ENCODE measurements at places on chromosomes 13 and 19.

DNA sequence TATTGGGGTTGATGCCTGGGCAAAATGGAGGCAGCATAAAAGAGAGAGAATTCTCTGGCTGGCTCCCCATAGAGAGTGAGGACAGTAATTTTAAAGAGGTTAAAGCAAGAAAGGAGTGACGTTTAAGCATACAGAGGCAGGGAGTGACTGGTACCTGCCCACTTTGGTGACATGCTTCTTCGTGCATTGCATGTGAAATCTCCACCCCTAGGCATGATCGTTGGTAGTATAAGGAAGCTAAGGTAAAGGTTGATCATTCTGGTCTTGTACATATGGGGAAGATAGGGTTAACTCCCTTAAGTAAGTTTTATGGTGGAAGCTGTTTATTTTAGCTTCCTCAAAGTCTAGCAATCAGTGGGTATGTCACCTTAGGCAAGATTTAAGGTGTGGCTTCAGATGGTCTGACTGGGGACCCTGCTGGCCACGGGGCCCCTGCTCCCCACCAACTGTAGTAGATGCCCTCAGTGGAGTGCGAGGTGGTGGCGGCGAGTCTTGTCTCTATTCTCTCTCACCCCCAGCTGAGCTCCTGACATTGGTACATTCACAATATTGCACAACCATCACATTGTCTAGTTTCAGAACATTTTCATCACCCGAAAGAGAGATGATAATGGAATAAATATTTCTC, 797.5 kb upstream of the SPRY2 start:
- no peak for DNase-seq

DNA sequence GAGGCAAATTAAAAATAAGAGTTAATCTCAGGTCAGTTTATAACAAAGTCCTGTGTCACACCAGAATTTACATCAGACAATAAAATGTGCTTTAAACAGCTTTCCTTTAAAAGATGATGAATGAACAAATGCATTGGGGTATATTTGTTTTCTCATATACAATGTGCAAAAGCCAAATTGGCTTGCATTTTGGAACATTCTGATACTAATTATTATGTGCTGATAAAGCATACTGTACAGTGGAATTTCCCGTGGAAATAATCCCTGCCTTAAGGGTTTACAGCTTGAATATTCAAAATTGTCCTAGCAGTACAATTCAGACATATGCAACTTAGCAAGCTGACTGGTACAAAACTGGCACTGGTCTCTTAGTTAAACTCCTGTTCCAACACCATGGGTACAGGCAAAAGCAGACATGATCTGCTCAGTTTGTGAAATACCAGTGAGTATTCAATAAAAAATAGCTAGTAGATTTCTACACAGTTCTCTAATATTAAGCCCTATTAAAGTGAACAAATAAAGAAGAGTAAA, 373.4 kb downstream of the SLITRK1 start:
- no peak for DNase-seq

GRCh38 chr13:105016266-105016665, 1519.2 kb downstream of the EFNB2 start:
- no peak for DNase-seq

DNA sequence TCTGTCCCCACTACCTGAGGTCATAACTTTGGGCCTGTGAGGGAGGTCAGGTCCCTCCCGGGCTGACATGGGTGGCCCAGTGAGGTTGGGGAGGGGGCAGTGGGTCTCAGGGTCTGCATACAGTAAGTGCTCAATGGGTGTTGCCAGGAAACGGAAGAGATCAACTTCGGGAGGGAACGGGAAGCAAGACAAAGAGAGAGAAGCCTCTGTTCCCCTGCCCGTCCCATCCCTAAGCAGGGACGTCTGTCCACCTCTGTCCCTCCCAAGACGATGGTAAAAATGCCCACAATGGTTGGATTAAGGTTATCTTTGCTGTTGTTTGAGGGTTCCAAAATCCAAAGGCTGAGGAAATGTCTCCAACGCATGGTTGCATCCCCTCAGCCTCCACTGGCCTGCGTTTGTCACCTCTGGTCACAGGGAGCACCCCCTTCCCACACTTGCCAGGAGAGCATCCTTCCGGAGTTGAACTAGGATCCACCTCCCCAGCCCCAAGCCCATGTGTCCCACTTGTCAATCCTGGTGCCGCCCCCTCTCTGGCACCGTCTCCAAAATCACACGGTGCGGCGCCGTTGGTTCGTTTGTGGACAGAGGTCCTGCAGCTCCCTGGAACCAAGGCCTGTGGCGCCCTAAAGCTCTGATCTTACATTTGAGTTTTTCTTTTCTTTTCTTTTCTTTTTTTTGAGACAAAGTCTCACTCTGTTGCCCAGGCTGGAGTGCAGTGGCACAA, 774 bp upstream of the HOMER3 start:
- no peak for DNase-seq

DNA sequence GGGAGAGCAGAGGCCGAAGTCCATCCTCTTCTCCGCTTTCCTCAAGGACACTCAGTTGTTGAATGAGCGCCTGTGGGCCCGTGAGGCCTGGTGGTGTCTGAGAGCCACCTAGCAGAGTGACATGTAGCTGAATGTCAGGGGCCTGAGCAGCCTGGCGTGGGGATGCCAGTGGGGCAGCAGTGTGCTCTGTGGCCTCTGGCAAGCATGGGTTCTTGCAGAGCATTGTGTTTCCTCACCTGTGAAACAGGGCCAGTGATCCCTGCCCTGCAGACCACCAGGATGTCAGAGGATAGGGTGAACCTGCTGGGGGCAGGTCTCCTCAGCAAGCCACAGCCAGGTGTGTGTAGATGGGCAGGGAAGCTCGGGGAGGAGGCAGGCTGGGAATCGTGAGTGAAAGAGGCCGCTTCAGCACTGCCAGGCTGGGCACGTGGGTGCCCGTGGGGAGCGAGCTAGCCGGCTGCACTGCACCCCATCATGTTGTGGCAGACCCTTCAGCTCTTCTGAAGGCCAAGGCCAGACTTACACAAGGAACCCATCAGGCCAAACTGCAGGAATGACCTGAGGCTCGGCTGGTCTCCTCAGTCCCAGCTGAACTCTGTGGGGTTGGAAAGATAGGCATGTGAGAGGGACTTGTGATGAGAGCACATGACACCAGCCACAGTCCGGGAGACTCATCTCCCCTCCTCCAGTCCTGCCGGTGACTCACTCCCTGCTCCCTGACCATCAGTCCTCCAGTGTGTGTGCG, 5.0 kb downstream of the PPP1R37 start:
- DNase-seq, result peak; percentile 51

DNA sequence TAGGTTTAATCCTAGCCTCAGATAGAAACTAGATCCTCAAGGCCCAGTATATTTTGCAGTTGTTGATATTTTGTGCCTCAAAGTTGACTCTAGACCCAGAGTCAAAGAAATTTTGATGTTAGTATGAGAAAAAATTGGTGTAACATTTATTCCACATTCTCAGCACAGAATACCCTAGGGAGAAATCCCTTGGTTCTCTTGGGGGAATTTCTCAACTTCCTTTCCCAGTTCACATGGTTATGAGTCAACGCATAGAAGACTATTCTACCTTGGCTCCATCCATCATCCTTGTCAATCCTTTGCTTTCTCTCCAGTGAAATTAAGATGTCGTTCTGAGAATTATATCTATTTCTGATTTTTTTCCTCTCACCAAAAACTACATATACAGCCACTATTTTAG, 145.3 kb downstream of the POSTN start:
- no peak for DNase-seq

GRCh38 chr19:35577918-35578317, 8.1 kb upstream of the PMIS2 start:
- DNase-seq, result no peak

- DNase-seq, result peak; percentile 76
Measured at GRCh38 chr19:55642153-55643002, 1.1 kb upstream of the ZNF581 start.

- peak; percentile 47 for DNase-seq
Measured at GRCh38 chr19:13154241-13154778, 4.1 kb downstream of the IER2 start.

- no peak for DNase-seq
Measured at GRCh38 chr19:19871932-19872331, 6.2 kb downstream of the ZNF253 start.

- no peak for DNase-seq
Measured at GRCh38 chr19:3570606-3571011, 2.1 kb upstream of the HMG20B start.

DNA sequence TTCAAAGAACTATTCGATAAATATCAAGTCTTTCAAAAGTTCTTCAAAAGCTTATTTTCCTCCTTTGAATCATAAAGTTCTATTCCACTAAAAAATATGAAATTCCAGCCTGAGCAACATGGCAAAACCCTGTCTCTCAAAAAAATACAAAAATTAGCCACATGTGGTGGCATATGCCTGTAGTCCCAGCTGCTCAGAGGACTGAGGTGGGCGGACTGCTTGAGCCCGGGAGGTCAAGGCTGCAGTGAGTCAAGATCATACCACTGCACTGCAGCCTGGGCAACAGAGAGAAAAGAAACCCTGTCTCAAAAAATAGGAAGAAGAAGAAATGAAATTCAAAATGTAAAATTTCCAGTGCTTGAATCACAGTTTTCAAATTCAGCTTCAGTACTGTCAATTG, 24.6 kb downstream of the CAB39L start:
- no peak for DNase-seq

- DNase-seq, result no peak
Measured at GRCh38 chr19:33770107-33770506, 26.6 kb upstream of the KCTD15 start.

DNA sequence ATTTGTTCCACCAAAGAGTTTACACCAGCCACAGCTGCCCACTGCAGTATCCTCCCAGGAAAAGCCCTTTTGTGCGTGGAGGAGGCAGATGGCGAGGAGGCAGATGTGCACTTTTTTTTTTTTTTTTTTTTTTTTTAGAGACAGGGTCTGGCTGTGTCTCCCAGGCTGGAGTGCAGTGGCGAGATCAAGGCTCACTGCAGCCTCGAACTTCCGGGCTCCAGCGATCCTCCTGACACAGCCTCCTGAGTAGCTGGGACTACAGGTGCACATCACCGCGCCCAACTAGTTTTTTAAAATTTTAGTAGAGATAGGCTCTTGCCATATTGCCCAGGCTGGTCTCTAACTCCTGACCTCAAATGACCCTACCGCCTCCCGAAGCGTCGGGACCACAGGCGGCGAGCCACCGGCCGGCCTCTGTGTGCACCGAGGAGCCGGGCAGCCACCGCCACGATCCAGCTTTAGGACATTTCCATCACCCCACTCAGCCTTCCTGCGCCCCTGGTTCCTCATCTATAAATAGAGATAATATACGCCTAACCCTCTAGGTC, 563 bp upstream of the PDCD5 start:
- DNase-seq, result no peak

DNA sequence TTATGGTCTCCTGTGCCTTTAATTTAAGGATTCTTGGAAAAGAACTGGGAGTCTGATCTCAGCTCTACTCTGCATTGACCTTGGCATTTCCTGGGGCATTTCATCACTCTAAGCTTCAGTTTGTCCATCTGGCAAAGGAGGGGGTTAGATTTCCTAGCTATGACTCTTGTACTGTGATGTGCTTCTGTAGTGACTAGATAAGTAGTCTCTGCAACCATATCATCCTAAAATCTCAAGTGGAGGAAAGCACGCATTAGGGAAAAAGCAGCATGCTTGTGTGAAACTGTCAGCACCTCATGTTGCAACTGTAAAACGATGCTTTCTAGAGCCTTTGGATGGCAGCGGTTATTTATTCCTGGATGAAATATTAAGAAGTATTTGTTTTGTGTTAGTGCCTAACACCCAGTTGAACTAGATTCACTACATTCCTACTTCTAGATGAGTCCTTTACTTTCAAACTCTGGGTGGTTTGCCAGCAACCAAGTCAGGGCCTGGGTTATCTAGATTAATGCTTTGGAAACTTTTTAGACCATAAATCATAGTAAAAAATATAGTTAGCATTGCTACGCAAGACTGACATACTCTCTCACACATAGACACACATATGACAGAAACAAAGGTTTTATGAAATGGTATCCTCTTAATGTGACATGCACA, 6.8 kb downstream of the WDFY2 start:
- no peak for DNase-seq

- DNase-seq, result no peak
Measured at GRCh38 chr13:43333176-43333575, 309.8 kb downstream of the DNAJC15 start.

GRCh38 chr13:34833562-34834182, 108.4 kb upstream of the NBEA start:
- no peak for DNase-seq

- no peak for DNase-seq
Measured at GRCh38 chr13:106230450-106230849, 305.0 kb downstream of the EFNB2 start.

GRCh38 chr13:107480130-107480529, 735.2 kb downstream of the LIG4 start:
- no peak for DNase-seq

DNA sequence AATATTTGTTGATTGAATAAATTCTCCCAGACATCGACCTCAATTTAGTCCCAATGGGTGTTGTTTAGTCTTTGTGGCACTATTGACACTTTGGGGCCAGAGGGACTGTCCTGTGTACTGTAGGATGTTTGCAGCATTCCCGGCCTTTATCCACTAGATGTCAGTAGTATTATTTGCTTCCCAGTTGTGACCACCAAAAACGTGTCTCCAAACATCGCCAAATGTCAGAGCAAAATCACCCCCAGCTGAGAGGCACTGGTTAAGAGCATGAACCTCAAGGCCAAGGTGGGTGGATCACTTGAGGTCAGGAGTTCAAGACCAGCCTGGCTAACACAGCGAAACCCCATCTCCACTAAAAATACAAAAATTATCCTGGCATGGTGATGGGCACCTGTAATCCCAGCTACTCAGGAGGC, 15.4 kb downstream of the NLRP12 start:
- no peak for DNase-seq

DNA sequence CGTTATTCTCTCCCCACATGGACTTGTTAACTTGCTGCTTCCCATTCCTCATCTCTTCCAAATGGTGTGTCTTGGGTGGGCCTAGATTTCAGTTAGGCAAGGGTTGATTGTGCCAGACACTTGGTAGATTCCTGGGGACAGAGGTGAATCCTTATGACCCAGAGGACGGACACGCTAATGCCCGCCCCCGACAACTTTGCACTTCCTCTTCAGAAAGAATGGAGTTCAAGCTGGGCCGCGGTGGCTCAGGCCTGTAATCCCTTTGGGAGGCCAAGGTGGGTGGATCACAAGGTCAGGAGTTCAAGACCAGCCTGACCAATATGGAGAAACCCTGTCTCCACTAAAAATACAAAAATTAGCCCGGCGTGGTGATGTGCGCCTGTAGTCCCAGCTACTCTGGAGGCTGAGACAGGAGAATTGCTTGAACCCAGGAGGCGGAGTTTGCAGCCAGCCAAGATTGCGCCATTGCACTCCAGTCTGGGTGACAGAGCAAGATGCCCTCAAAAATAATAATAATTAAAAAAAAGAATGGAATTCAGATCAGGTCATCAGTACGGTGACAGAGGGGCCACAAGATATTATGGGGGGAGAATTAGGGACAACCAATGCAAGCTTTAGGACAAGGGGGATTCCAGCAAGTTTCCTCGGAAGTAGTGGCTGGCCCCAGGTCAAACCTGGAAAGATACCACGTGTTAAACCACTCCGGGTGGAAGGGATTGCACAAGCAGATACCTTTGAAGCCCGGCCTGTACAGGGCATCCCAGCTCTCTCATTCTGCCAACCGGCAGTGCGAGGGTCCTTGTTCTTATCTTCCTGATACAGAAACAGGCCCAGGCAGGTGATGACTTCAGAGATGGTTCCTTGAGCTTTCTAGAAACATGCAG, 2.7 kb downstream of the MYO9B start:
- DNase-seq, result no peak

GRCh38 chr13:99993660-99994637, 12.4 kb downstream of the ZIC2 start:
- no peak for DNase-seq

- DNase-seq, result no peak
Measured at GRCh38 chr19:10828981-10829821, 6.8 kb downstream of the TMED1 start.

- DNase-seq, result no peak
Measured at GRCh38 chr13:40692946-40693345, 26.5 kb upstream of the FOXO1 start.
